ENCODE measurements at places on chromosomes 7 and 10.

GRCh38 chr7:87100326-87100725 lies 40.9 kb upstream of the ELAPOR2 start:
- DNase-seq, result no peak
- H3K4me1 ChIP-seq, result no peaks in the 10 kb centered on the region
- no peak overlapping the region for H3K27ac ChIP-seq
- H3K27me3 ChIP-seq, result no peaks in the 10 kb centered on the region
- peaks cover under 1% of the 10 kb centered on the region for H3K36me3 ChIP-seq

DNA sequence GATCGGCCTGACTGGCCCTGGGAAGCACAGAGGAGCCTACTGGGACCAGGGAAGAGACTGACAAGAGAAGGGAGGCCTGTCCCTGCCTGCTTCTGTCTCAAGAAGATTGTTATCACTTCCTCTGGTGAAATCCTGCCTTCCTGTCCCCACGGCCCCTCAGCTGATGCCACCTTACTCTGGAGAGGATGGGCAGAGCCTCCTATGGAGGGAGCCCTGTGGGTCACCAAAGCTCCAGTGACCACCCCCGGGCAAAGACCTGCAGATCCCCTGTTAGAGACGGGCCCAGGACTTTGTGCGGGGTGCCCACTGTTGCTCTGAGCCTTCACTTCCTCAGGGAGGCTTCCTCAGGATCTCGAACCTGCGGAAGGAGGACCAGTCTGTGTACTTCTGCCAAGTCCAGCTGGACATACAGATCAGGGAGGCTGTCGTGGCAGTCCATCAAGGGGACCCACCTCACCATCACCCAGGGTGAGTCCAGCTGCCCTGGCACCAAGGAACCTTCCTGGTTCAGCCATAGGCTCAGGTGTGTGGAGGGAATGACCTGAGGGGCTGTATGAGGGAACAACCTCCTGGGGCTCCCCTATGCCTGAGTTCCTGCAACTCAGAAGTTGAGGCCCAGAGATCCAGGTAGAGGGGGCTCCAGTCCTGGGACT lies 1.4 kb upstream of the PILRB start:
- H3K36me3 ChIP-seq, result peaks cover 55% of the 10 kb centered on the region
- no peak for DNase-seq
- no peaks in the 10 kb centered on the region for H3K4me1 ChIP-seq
- no peak overlapping the region for H3K27ac ChIP-seq
- H3K4me3 ChIP-seq, result no peak overlapping the region

- DNase-seq, result no peak
- H3K27me3 ChIP-seq, result no peaks in the 10 kb centered on the region
- H3K27ac ChIP-seq, result no peak overlapping the region
- no peak overlapping the region for H3K4me3 ChIP-seq
- no peaks in the 10 kb centered on the region for H3K36me3 ChIP-seq
Measured at GRCh38 chr10:97782455-97783228, 10.8 kb upstream of the SFRP5 start.

GRCh38 chr10:88528806-88529570 lies 54.1 kb downstream of the RNLS start:
- H3K4me1 ChIP-seq, result peaks cover 20% of the 10 kb centered on the region
- H3K36me3 ChIP-seq, result no peaks in the 10 kb centered on the region
- H3K4me3 ChIP-seq, result no peak overlapping the region

DNA sequence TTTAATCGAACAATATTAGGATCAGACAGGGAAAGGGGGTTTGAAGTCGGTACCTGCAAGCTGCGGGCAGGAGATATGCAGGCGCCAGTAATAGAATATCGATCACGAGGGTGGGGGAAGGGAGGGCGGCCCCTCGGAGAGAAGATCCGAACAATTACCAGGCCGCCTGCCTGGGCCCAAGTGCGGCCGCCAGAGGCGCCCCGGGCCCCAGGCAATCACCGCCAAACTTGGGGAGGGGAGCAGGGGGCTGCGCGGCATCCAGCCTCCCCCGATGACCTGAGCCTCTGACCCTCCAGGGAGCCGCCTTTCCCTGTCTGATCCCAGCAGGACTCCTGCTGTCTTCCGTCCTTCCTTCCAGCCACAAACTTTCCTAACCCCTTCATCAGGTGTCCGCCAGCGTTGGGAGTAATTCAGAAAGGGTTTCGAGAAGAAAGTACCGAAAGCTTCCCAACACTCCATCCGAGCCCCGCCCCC lies 1.1 kb downstream of the NKX1-2 start:
- no peak overlapping the region for H3K27ac ChIP-seq
- peak overlapping the region; percentile 73 for H3K4me3 ChIP-seq
- H3K4me1 ChIP-seq, result peaks cover 45% of the 10 kb centered on the region
- H3K27me3 ChIP-seq, result peaks cover 58% of the 10 kb centered on the region

GRCh38 chr10:72593963-72594362 lies 31.9 kb downstream of the MICU1 start:
- H3K4me1 ChIP-seq, result peaks cover 7% of the 10 kb centered on the region
- H3K36me3 ChIP-seq, result 0 out of 2 replicates have a peak, but pooled peaks cover 3% of the 10 kb centered on the region
- H3K27ac ChIP-seq, result peak overlapping the region; percentile 18
- H3K27me3 ChIP-seq, result no peaks in the 10 kb centered on the region

GRCh38 chr7:44375926-44376342 lies 50.5 kb upstream of the CAMK2B start:
- H3K4me1 ChIP-seq, result no peaks in the 10 kb centered on the region
- no peak overlapping the region for H3K4me3 ChIP-seq
- H3K27me3 ChIP-seq, result peaks cover 9% of the 10 kb centered on the region

GRCh38 chr10:61761825-61762217 lies 99.1 kb downstream of the CABCOCO1 start:
- no peaks in the 10 kb centered on the region for H3K27me3 ChIP-seq
- H3K36me3 ChIP-seq, result no peaks in the 10 kb centered on the region
- H3K27ac ChIP-seq, result no peak overlapping the region
- peaks cover 19% of the 10 kb centered on the region for H3K4me1 ChIP-seq

GRCh38 chr7:112286250-112287086 lies 80.0 kb downstream of the ZNF277 start:
- DNase-seq, result no peak
- no peaks in the 10 kb centered on the region for H3K27me3 ChIP-seq
- H3K4me1 ChIP-seq, result peaks cover 19% of the 10 kb centered on the region
- peaks cover 8% of the 10 kb centered on the region for H3K36me3 ChIP-seq
- H3K27ac ChIP-seq, result no peak overlapping the region
- no peak overlapping the region for H3K4me3 ChIP-seq

GRCh38 chr7:13981070-13981469 lies 8.4 kb downstream of the ETV1 start:
- peaks cover 16% of the 10 kb centered on the region for H3K36me3 ChIP-seq
- H3K27me3 ChIP-seq, result no peaks in the 10 kb centered on the region
- H3K4me3 ChIP-seq, result peak overlapping the region; percentile 40
- DNase-seq, result no peak
- H3K4me1 ChIP-seq, result peaks cover 80% of the 10 kb centered on the region
- H3K27ac ChIP-seq, result peak overlapping the region; percentile 87

All from WTC11 (cell line).